ENCODE measurements at places on chromosomes 3 and 15.

- DNase-seq: no peak
These were observed 179.9 kb upstream of the THBS1 start for GRCh38 chr15:39400821-39401550.

GRCh38 chr15:48559285-48559684, 86.2 kb downstream of the FBN1 start:
- no peak for DNase-seq

DNA sequence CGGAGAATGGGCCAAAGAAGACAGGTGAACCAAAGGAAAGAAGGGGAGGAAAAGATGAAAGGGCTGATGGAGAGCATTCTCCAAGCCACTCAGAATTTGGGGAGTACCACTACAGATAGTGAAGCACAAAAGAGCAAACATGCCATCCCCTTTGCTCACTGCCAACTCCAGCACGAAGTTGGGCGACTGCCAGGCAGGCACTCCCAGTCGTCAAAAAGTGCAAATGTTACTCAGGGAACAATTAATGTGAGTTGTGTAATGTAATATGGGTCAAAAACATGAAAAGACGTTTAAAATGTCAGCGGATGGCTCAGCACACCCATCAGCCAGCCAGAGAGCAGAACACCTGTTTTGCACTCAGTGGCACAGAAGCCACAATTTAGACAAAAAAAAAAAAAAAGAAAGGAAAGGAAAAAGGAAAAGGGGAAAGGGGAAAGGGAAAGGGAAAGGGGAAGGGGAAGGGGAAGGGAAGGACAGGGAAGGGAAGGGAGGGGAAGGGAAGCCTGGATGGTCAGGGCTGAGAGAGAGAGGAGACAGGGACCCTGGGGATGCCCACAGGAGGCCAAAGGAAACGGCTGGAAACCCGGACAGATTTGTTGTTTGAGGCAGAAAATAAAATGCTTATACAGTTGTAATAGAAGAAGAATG, 82.7 kb downstream of the COL8A1 start:
- DNase-seq: no peak

DNA sequence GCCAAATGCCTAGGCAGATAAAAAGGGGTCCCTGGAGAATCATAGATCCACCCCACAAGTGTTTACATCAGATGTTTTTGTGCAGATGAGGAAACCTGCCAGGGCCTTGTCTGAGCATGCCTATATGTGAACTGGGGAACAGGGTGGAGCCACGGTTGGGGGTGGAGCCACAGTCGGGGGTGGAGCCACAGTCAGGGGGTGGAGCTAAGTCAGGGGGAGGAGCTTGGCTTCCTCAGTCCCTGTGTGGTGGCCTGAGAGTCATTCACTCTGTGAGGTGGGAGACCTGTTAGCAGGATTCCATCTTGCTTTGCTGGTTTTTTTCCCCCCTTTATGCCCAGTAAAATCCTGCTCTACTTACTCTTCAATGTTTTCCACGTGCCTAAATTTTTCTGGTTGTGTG, 57.8 kb upstream of the TGFBR2 start:
- DNase-seq: no peak

- no peak for DNase-seq
These were observed 132.2 kb upstream of the NR2E3 start for GRCh38 chr15:71678191-71678590.

DNA sequence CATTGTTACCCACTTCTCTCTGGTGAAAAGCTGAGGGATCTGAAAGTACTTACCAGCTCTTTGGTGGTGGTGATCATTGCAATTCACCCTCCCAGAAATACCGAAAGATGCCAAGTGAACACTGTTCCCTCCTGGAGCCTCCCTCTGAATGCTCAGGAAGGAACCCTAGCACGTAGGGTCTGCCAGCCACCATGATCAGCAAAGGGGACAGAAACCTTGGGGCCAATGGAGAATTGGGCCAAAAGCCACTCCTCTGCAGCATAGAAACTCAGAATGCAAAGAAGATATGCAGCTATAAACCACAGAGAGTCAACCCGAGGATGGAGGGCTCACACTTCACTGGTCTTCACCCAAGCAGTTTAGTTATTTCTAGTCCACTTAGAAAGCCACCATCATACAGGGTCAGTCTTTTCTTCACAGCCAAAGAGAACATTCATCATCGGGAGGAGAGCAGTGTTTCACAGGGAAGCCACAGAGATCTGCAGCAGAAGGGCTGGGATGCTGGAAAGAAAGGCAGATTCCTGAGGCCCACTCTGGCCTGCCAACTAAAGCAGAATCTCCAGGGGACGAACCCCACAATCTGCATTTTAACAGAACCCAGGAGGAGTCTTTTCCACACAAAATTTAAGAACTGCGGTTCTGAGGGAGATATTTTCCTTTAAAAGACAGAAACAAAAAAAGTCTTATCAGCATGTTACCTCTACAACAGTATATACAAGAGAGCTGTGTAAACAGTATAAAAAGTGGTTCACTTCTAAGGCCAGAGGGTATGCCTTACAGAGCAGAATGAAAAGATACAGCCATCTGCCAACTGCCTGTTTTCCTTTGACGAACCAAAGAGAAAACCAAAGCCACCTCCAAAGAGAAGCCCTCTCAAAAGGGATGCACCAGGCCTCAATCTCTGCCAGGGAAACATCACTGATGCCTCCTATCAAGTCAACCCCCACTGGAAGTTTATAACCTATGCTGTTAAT, 11.3 kb downstream of the TBC1D2B start:
- no peak for DNase-seq

DNA sequence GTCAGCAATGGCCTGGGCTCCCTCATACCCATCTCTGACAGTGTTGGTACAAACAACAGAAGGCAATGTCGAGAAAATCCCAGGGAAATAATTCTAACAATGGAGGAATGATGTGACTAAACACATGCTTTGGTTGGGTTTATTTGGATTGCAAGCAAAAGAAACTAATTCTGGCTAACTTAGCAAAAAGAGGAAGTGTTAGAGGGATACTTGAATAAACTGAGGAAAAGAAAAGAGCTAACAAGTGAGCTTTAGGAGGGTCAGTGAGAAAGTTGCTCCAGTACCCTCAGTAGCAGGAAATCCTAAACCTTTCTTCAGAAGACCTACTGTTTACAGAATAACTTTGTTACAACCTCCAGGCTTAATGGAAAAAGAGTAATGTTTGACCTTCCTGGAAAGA, 264.6 kb upstream of the WNT5A start:
- DNase-seq: no peak

- no peak for DNase-seq
These were observed 104.8 kb downstream of the ETFA start for GRCh38 chr15:76206325-76206976.

DNA sequence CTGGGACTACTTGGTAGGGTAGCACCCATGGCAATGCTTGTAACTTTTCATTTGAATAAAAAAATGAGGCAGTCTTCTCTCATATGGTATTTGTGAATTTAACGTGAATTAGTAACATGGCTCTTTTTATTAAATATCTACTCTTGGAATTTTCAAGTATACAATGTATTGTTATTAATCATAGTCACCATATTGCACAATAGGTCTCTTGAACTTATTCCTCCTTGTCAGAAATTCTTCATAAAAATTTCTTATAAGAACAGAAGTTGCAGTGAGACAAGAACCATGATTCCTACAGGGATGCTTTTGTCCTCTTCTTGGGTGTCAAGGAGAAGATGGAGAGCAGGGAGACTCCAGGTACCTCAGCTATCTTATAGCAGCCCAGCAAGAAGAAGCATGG, 203.8 kb upstream of the FEZF2 start:
- DNase-seq: no peak

DNA sequence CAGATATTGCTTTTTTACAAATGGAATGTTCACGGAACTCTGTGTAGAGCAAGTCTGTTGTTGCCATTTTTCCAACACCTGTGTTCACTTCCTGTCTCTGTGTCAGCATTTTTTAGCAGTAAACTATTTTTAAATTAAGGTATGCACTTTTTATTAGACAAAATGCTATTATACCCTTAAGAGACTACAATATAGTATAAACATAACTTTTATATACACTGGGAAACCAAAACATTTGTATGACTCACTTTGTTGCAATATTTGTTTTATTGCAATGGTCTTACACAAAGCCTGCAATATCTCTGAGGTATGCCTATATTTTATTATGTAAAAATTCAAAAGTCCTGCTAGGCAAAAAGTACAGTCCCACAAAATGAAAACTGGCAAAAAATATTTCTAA, 39.8 kb upstream of the FGF7 start:
- DNase-seq: no peak

DNA sequence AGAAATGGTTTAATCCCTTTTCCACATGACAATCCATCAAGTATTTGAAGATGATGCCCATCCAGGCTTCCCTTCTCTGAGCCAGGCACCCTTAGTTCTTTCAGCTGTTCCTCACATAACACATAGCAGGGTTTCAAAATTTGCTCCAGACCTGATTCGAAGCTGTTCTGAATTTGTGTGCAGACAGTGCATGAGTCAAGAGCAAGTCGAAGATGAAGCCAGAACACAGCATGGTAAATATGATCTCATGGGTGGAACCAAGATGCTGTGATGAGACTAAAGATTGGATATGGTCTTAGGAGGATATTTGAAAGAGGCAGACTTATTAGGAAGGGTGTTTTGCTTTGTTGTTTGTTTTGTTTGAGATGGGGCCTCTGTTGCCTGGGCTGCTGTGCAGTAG, 32.6 kb upstream of the PDE8A start:
- DNase-seq: no peak

DNA sequence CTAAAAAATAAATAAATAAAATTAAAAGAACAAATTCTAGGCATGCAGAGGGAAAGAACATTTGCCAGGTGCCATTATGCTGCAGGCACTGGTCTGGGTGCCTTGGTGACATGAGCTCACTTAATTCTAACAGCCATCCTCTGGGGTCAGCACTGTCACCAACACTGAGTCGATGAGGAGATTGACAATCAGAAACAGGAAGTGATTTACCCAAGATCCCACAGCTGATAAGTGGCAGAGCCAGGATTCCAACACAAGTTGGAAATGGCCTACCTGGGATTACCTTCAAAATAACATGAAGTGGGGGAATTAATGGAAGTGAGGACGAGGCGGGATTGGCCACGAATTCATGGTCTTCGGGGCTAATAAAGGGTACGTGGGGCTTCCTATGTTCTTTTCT, 3.6 kb downstream of the PLIN1 start:
- no peak for DNase-seq

- DNase-seq: no peak
These were observed 353.2 kb upstream of the PROK2 start for GRCh38 chr3:72137865-72138861.

GRCh38 chr15:67685008-67685599, 140.2 kb upstream of the SKOR1 start:
- no peak for DNase-seq
